ENCODE measurements at places on chromosomes 6 and 20.

- no peak for DNase-seq
Observed at GRCh38 chr20:58898629-58899408, 46.3 kb downstream of the GNAS start.

DNA sequence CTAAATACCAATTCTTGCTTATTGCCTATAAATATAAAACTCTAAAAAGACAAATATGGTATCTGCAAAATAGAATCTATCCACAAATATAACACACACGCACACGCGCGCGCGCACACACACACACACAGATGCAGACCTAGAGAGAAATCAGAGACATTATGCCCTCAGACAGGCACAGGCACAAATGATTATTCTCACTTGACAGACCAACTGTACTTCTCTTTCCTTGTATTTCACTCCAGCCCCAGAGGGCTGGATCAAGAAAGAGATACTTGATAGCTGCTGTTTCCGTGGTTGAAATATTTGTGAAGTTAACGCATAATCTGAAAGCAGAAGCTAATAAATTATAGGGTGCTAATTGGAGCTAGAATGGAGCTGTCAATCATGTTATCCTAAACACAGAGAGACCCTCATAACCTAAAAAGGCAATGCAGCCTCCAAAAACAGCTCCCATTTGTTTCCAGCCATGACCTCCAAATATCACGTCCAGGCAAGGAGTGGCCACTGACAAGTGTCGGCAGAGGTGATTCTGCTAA is 11.5 kb downstream of the VGLL2 start:
- no peak for DNase-seq

DNA sequence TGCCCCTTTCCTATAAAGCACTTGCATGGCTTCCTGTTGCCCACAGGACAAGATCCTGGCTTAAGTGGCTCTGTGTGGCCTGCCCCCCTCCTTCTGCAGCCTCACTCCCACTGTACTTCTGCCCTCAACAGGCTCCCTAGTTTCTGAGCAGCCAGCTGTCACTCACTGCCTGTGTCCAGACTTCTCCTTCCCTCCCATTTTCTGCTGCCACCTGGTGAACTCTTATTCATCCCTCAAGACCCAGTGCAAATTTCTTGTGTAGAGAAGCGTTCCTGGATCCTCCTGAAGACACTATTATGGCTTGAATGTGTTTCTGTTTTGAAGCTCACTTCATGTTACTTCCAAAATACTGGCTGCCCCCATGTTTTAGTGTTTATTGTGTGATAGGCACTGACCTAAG is 26.5 kb downstream of the SNPH start:
- no peak for DNase-seq

DNA sequence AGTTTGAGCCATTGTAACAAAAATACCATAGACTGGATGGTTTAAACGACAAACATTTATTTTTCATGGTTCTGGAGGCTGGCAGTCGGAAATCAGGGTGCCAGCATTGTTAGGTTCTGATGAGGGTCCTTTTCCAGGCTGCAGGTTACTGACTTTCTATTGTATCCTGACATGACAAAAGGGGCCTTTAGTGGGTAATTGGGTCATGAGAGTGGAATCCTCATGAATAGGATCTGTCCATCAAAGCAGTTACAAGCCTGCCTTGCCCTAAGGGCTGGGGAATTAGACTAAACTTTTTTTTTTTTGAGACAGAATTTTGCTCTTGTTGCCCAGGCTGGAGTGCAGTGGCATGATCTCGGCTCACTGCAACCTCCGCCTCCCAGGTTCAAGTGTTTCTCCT is 347.9 kb upstream of the TSHZ2 start:
- DNase-seq: no peak

GRCh38 chr6:129368970-129369369 is 341.0 kb downstream of the ARHGAP18 start:
- no peak for DNase-seq
